Activated T-cell treated with anti-CD3 and anti-CD28 coated beads, Interleukin-2, amount 50 U/mL, for 72 hours (primary cell): ENCODE measurements at places on chromosomes 7 and 10.
A peak's percentile ranks its signal among the peaks of the same experiment; 100 is the strongest.

DNA sequence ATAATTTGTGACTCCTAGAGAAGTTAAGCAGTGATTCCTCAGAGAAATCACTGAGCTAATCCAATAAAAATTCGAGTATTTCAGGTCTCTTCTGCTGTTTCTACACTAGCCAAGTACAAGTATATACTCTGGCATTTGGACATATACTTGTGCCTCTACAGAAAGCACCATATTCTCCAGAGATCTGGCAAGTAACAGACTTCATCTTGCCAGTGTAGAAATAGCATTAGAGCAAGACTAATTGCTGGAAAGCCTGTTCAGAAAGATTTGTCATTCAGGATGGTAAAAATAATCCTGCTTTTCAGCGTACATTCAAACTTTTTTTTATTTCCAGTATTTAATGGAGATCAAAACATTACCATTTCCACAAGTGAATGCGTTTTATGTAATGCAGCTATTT lies 410.8 kb upstream of the ETV1 start:
- no peak for DNase-seq

- DNase-seq = no peak
These were observed 62.4 kb upstream of the GDF10 start for GRCh38 chr10:47237316-47238260.

DNA sequence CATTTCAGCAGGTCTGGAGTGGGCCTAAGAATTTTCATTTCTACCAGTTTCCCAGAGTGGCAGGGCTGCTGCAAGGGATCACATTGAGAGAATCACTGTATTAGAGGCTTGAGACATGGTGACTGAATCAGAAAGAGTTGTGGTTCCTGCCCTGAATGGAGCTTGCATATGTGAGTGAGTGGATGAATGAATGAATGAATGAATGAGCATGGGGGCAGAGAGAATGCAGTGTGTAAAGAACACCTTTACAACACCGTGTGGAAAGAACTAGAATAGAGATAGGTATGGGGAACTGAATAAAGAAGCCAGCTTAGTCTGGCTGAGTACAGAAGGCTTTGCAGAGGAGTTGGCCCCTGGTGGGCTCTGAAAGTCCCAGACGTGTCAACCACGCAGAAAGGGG lies 142.8 kb upstream of the AGK start:
- DNase-seq = no peak

- DNase-seq = no peak
These were observed 496.5 kb upstream of the MKI67 start for GRCh38 chr10:128622706-128623105.

GRCh38 chr7:102111061-102112041 lies 175.3 kb upstream of the SH2B2 start:
- no peak for DNase-seq

DNA sequence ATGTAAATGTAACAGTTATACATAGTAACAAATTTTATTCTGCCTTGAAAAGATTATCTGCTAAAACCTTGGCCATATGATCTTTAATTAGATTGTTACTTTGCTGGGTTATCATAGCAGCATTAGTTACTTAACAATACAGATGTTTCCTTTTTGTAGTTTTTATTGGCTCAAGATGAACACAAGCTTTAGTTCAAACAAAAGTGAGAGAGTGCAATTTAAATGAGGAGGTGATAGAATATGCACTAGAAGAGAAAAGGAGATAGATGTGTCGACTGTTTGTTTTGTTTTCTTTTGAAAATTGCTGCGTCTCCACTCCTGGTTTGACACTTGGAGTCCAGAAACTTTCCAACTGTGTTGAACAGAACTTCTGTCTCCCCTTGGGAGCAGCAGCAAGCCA lies 91.4 kb upstream of the CAV2 start:
- no peak for DNase-seq

- no peak for DNase-seq
These were observed 86.8 kb downstream of the NPTX2 start for GRCh38 chr7:98703916-98704315.

DNA sequence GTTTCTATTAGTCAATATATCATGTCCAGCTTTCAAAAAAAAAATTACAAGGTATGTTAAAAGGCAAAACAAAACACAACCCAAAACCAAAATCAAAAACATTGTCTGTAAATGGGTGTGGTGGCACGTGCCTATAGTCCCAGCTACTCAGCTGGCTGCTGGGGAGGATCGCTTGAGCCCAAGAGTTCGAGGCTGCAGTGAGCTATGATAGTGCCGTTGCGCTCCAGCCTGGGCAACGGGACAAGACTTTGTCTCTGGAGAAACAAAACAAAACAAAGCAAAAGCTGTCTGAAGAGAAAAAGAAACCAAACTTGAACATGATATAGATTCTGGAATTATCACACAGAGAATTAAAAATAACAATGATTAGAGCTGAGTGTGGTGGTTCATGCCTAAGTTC lies 10.3 kb upstream of the CPA5 start:
- no peak for DNase-seq

DNA sequence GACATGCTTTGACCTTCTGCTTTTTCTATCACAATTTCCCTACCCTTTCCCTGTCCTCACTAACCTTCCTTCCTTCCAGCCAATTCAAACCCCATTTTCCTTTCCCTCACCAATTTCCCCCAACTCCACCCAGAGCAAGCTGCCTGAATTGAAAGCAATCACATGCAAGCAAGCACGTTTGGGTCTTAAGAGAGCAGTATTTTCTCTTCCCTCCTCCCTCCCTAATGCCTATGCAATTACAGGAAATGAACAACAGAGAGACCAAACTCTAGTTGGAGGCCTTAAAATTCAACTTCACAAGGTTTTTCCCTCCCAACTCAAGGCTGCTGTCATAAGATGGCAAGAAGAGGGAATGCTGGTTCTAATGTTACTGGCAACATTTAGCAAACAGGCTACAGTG lies 117.2 kb downstream of the MYOF start:
- no peak for DNase-seq

GRCh38 chr7:27080844-27081436 lies 14.9 kb downstream of the HOXA1 start:
- DNase-seq = no peak

GRCh38 chr7:128100225-128100948 lies 69.2 kb upstream of the LRRC4 start:
- no peak for DNase-seq

DNA sequence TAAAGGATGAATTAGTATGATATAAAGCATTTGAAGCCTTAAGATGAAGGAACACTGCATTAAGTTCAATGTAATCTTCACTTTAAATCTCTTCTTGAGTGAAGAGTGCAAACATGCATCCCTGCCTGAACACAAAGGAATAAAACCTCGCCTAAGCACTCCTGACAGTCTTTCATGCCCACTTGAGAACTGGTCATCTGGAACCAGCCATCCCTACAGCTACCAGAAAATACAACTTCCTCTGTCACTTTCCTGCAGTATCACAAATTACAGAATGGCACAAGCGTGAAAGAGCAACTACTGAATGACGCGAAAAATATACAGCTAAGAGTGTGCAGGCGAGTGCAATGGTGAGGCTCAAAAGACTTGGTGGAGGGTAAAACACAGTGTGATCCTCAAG lies 1079.9 kb downstream of the CNTNAP2 start:
- DNase-seq = no peak

DNA sequence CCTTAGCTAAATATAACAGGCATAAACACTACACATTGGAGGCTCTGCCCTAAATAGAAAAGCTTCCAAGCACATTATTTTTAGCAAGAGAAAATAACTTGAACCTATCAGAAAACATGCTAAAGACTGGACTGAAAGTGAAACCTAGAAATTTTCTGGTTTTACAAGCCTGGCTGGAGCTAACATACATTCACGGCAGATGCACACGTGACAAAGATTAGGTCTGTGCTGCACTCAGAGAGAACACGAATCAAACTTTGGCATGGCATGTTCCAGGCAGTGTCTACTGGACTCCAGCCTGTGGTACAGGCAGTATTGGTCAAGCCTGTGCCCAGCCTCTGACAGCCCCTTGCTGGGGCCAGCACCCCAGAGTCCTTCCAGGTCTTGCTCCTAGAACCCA lies 94.1 kb upstream of the PCBD1 start:
- DNase-seq = no peak

- peak; percentile 22 for DNase-seq
These were observed 77.0 kb upstream of the NMT2 start for GRCh38 chr10:15245530-15245929.

DNA sequence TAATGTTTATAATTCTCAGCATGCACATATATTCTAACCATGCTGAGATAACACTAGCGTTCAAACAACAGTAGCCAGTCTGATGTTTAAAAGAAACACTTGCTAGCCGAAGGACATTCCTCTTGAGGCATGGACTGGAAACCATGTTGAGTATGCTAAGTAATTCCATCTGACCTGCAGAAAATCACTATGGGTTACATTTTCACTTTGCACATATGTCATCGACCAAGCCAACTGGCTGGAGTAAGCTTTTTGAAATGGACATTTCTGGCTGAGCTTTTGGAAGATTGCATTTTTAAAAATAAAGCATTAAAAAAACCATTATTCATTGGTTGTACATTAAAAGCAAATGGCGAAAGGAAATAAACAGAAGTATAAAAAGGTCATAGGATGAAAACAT lies 88.2 kb downstream of the BBS9 start:
- no peak for DNase-seq
